ENCODE measurements at places on chromosomes 5 and 9. TPM values are rescaled to one million over a fixed set of nuclear protein-coding genes. Genes with fewer than 3 reads are reported as not detected.

DNA sequence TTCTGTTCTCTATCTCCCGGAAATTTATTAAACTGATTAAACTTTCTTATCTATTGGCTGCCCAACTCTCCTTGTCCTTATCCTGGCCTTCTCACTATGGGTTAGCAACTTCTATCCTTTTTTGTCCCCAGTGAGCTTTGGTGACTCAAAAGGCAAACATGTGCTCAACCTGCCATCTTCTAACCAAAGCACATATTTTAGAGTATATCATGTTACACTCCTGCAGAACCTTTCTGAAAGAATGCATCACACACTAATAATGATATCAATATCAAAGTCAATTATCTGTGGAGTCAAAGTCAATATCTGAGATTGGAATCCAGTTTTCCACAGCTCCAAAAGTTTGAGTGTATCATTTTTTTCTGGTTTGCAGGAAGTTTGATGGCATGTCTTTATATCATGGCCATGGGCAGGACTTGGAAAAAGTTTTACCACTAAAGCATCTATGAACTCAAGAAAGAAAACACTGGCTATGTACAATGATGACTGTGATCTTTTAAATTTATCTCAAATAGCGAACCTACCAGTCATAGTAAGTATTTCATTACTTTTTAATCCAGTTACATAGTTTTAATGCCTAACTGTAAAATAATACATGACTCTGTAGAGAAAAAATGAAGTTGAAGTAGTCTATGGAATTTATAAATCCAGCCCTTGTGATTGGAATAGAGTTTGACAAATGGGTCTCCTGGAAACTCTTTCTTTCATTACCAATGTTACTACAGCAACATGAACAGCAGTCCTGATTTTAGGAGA lies 166.8 kb downstream of the DROSHA start:
- DNase-seq: peak; percentile 84
- peaks cover 36% of the 10 kb centered on the region for H3K4me1 ChIP-seq
- no peaks in the 10 kb centered on the region for H3K36me3 ChIP-seq
- no peaks in the 10 kb centered on the region for H3K27me3 ChIP-seq
- H3K4me3 ChIP-seq: no peak overlapping the region
- H3K27ac ChIP-seq: peak overlapping the region; percentile 68

DNA sequence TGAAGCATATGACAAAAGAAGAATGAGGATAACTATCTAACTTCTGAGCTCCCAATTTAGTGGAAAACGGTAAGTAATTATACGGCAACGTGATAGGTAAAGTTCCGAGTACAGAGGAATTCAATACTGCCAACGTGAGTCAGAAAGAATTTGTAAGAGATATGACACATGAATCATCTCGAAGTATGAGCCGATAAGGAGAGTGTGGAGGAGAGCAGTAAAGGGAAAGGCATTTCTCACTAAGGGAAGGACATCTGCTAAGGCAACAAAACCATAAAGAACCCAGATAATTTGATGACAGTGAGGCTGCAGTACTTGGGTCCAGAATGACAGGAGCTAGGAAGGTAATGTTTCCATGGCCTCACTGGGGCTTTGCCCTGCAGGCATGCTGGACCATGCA lies 11.0 kb downstream of the MPDZ start:
- no peak overlapping the region for H3K4me3 ChIP-seq
- H3K27me3 ChIP-seq: no peaks in the 10 kb centered on the region
- peaks cover 27% of the 10 kb centered on the region for H3K4me1 ChIP-seq
- H3K36me3 ChIP-seq: no peaks in the 10 kb centered on the region

- no peaks in the 10 kb centered on the region for H3K4me1 ChIP-seq
- H3K36me3 ChIP-seq: no peaks in the 10 kb centered on the region
- H3K27me3 ChIP-seq: no peaks in the 10 kb centered on the region
- H3K4me3 ChIP-seq: no peak overlapping the region
- peak; percentile 66 for DNase-seq
- H3K27ac ChIP-seq: no peak overlapping the region
Observed at GRCh38 chr9:127637322-127637847, 25.3 kb downstream of the STXBP1 start.

DNA sequence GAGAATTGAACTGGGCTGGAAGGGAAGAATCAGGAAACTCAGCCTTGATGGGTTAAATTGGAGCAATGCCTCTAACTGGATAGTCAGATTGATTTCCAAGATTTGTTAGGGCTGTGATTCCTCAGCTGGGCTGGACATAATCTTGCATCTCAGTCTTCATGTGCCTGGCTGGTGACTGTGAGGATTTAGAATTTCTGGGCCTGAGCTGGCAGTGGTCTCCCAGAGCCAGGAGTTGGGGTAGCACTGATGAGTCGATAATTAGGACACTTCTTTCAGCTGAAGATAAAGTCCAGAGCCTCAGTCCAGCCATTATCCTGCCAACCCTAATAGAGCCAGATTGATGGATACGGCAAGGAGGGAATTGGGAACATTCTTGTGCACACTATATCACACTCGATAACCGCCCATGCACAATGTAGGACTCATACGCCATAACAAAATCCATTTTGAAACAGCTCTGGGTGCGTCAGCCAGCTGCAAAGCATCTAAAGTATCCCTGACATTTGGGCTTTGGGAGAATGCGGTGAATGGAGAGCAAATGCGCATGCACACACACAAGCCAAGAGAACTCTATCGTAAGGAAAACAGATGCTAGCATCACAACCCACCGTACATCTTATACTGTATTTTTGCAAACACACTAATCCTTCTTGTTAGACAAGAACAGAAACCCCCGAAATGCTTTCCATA lies 405.1 kb upstream of the KLF4 start:
- no peak overlapping the region for H3K27ac ChIP-seq
- no peak for DNase-seq
- H3K36me3 ChIP-seq: no peaks in the 10 kb centered on the region
- no peaks in the 10 kb centered on the region for H3K27me3 ChIP-seq
- no peak overlapping the region for H3K4me3 ChIP-seq

The SLC6A3 gene
- total RNA-seq: 0.07 TPM

DNA sequence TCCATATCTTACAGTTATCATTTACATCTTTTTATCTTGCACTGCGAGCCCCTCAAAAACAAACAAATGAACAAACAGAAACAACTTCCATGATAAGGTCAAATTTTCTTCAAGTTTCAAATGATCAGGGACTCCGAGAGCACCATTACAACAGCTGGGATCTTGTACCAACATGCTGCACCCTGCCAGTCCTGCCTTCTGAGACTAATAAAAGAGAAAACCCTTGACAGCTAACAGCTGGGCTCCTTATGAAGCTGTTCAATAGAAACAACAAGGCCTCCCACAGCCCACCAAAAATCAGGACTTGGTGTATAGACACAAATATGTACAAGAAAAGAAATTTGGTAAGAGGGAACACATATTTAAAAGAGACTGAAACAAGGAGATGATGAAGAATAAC lies 985.3 kb upstream of the DMAC1 start:
- no peaks in the 10 kb centered on the region for H3K4me1 ChIP-seq
- no peak overlapping the region for H3K4me3 ChIP-seq
- DNase-seq: no peak

DNA sequence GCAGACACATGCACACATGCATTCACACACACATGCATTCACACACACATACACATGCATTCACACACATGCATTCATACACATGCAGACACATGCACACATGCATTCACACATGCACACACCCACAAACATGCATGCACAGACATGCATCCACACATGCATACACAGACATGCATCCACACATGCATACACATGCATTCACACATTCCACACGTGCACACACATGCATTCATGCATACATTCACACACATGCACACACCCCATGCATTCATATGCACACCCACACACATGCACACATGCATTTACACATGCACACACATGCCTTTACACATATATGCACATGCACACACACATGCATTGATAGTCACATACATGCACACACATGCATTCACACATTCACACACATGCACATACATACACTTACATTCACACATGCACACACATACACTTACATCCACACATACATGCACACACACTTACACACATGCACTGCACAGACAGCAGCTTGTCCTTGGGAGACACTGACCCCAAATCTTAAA lies 106.4 kb downstream of the COL5A1 start:
- H3K4me3 ChIP-seq: no peak overlapping the region
- H3K27me3 ChIP-seq: no peaks in the 10 kb centered on the region

DNA sequence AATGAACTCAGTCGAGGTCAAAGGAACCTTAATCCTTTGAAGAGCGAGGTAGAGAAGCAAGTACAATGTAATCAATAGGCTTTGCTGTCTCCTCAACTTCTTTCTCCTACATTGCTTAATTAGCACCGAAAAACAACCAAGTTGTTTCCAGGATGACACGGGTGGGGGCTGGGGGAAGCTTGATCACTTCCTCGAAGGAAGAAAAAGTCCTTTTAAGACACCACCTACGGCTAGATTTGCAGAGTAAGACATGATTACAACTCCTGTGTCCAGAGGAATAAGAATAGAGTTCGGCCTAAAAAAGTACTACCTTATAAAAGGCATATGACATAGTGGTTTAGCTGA lies 811 bp upstream of the ARRDC3 start:
- H3K4me1 ChIP-seq: peaks cover 9% of the 10 kb centered on the region
- H3K27ac ChIP-seq: peak overlapping the region; percentile 99
- H3K4me3 ChIP-seq: peak overlapping the region; percentile 90
- no peaks in the 10 kb centered on the region for H3K36me3 ChIP-seq
- DNase-seq: no peak

Data from astrocyte (in vitro differentiated cells and primary cell).